Fibroblast of mammary gland (primary cell): ENCODE measurements at places on chromosomes 3 and 15.

DNA sequence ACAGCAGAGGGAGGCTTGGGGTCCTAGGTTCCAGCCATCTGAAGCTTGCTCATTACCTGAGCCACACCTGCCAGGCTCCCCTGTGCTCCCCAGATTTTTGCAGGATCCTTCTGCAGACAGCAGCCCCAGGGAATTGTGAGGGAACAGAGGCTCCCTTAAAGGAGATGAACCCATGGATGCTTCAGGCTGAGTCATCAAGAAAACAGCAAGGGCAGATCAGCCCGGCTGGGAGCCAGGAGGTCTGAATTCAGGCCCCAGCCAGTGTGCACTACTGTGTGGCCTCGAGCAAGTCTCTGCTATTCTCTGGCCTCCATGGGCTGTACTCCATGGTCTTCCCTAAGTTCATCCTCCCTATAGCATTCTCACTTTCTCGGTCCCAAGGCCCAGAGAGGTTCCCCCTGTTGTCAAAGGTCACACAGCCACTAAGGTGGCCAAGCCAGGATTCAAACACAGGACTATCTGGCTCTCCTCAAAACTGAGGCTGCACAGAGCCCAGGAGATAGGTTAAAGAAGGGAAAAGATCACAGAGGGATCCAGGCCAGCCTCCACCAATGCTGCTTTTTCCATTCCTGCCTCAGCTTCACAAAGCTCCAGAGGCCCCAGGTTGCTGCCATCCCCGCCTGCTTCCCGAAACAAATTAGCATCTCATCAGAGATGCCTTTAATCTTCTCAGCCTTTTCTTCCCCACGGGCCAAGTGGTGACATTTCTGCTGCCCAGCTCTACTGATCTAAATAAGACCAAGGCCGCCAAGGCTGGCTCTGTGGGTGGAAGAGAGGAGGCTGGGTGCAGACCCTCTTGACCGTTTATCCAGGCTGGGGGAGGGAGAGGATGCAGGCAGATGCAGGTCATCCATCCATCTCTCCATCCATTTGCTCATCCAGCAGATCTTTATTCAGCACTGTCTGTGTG is 21.2 kb upstream of the GRIP2 start:
- peak; percentile 49 for DNase-seq

GRCh38 chr3:142424754-142425153 is 23.1 kb downstream of the XRN1 start:
- no peak for DNase-seq

- peak; percentile 53 for DNase-seq
Observed at GRCh38 chr3:36434687-36435426, 54.6 kb downstream of the STAC start.

- no peak for DNase-seq
Observed at GRCh38 chr15:56868170-56868569, 50.3 kb upstream of the TCF12 start.

- DNase-seq: peak; percentile 31
Observed at GRCh38 chr3:127717357-127718244, 44.8 kb downstream of the ABTB1 start.

- no peak for DNase-seq
Observed at GRCh38 chr15:70014860-70015490, 82.7 kb downstream of the TLE3 start.

- no peak for DNase-seq
Observed at GRCh38 chr3:197238842-197239241, 59.6 kb downstream of the DLG1 start.

DNA sequence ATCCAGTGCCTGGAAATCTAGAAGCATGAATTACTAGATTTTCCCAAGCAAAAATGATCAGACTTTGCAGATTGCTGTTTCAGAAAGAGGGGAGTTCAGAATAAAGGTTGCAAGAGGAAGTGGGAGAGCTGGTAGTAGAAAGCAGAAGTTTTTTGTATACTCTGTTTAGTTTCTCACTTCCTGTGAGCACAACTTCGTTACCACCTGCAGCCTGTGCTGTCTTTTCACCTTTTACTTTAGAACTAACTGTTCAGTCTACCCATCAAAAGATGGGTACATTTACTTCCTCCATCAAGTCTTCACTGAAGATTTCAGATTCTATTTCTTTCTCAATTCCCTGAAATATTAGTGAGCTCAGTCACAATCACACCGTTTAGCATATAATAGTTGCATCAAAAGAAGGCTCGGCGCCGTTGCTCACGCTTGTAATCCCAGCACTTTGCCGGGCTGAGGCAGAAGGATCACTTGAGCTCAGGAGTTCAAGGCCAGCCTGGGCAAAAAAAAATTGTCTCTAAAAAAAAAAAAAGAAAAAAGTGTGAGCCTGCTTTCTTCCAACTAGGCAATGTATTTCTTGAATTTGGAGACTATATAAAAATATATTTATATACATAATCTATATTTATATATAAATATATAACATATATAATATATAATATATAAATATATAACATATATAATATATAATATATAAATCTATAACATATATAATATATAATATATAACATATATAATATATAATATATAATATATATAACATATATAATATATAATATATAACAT is 1.8 kb upstream of the CEP97 start:
- no peak for DNase-seq

DNA sequence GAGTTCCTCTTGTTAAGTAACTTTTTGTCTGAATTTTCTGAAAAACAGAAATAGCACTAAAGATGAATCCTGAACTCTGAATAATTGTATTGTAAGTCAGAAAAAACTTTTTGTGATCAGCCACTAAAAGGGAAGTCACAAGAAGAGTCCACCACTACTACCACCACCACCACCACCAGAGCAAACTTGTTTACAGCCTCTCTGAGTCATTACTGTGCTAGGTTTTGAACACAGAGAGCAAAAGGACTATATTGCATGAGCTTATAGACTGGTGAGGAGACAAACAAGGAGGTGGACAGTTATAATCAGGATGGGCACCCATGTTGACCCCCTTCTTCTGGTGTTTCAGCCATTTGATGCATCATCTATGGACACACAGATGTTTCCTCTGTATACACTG is 141.7 kb downstream of the IL5RA start:
- no peak for DNase-seq

- peak; percentile 52 for DNase-seq
Observed at GRCh38 chr3:112377568-112378071, 44.7 kb downstream of the CD200 start.

DNA sequence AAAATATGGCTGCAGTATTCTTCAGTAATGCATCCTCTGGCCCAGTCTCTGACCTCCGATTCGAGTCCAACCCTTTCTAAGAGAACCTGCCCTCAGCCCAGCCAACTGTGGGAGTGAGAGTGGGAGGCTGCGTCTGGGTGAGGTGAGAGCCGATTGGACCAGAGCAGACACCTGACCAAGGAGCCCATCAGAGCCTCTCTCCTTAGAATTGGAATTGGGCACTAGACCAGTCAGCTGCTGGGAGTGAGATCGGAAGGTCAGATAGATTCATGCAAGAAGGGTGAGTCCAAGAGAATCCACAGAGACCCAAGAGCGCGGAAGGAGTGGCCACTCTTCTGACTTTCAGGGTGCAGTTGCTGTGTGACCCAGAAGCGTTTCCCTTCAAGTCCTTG is 10.2 kb downstream of the RASL12 start:
- no peak for DNase-seq
